Tibial nerve (tissue), 4 donors: ENCODE measurements at places on chromosomes 2 and 18. TPM values are rescaled to one million over a fixed set of nuclear protein-coding genes. Genes with fewer than 3 reads are reported as not detected.
A peak's percentile ranks its signal among the peaks of the same experiment; 100 is the strongest.

DNA sequence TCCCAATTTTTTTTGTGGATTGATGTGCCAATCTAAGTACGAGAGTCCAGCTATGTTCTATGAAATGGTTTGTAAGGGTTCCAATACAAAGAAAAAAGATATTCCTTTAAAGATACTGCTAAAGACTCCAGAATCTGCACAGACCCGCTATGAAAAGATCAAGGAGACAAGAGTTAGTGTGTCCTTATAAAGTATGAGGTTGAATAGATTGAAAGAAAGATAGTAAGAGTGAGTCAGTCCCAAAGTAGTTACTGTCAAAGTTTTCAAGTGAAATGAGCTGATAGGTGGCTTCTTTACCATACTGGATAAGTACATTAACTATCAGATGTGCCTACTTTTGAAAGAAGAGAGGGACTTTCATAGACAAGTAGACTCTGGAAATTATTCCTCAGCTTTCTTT lies 17.9 kb upstream of the EHBP1 start:
- H3K36me3 ChIP-seq, result no peaks in the 10 kb centered on the region
- H3K27me3 ChIP-seq, result no peaks in the 10 kb centered on the region
- no peak overlapping the region for H3K4me3 ChIP-seq
- H3K4me1 ChIP-seq, result no peaks in the 10 kb centered on the region
- no peak overlapping the region for H3K27ac ChIP-seq

- H3K36me3 ChIP-seq, result no peaks in the 10 kb centered on the region
- H3K27me3 ChIP-seq, result no peaks in the 10 kb centered on the region
- H3K4me3 ChIP-seq, result no peak overlapping the region
- H3K4me1 ChIP-seq, result no peaks in the 10 kb centered on the region
These were observed 86.6 kb upstream of the RGPD5 start for GRCh38 chr2:109707281-109708147.

DNA sequence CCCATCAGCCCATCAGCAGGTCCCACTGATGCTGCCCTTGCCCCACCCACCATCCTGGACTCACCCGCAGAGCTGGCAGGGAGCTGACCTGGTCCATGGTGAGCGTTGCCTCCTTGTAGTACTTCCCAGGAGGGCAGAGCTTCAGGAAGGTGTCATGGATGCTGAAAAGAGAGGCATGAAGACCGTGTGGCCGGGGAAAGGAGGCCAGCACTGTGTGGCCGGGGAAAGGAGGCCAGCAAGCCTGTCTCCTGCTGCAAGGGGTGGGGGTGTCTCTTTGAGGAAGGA lies 11.9 kb downstream of the CIB4 start:
- H3K36me3 ChIP-seq, result no peaks in the 10 kb centered on the region
- H3K4me3 ChIP-seq, result no peak overlapping the region

- no peak for DNase-seq
- no peak overlapping the region for H3K4me3 ChIP-seq
- no peak overlapping the region for H3K27ac ChIP-seq
- H3K36me3 ChIP-seq, result peaks cover 75% of the 10 kb centered on the region
- no peaks in the 10 kb centered on the region for H3K4me1 ChIP-seq
These were observed 51.6 kb downstream of the XRCC5 start for GRCh38 chr2:216160786-216161185.

Gene RTKN
- 83.9 TPM for total RNA-seq

- no peaks in the 10 kb centered on the region for H3K36me3 ChIP-seq
- DNase-seq, result no peak
- peaks cover 4% of the 10 kb centered on the region for H3K4me1 ChIP-seq
- H3K27ac ChIP-seq, result no peak overlapping the region
- peak overlapping the region; percentile 91 for H3K4me3 ChIP-seq
- H3K27me3 ChIP-seq, result peaks cover 32% of the 10 kb centered on the region
These were observed 1.2 kb downstream of the EFEMP1 start for GRCh38 chr2:55922291-55922907.

Gene RPRM
- not detected for total RNA-seq

DNA sequence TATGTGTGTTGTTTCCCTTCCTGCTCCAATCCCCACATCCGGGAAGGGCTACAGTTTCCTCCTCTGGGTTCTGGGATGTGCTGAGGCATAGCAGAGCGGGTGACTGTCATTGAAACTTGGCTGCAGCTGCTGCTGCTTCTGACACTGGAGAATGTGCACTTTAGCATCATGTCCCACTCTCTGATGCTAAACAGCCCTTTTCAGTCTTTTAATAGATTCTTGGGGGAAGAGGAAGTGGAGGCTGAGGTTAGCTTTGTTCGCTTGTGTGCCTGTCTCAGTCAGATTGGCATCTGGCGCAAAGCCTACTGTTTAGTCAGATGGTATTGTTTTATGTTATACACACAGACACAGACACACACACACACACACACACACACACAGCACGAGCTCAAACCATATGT lies 136.5 kb upstream of the RND3 start:
- no peak overlapping the region for H3K4me3 ChIP-seq
- H3K27ac ChIP-seq, result no peak overlapping the region
- no peaks in the 10 kb centered on the region for H3K36me3 ChIP-seq
- no peaks in the 10 kb centered on the region for H3K27me3 ChIP-seq

Gene NCL
- 119 TPM for total RNA-seq

Gene MGAT5
- total RNA-seq, result 34.1 TPM

GRCh38 chr2:39059366-39059952 lies 61.4 kb downstream of the SOS1 start:
- no peaks in the 10 kb centered on the region for H3K27me3 ChIP-seq
- no peak for DNase-seq
- no peaks in the 10 kb centered on the region for H3K4me1 ChIP-seq
- H3K36me3 ChIP-seq, result no peaks in the 10 kb centered on the region
- H3K4me3 ChIP-seq, result no peak overlapping the region
